Hippocampal formation (tissue), 2 donors: ENCODE measurements at places on chromosomes 16 and 17.

GRCh38 chr17:6567528-6568183 is 11.3 kb upstream of the PITPNM3 start:
- no peak for DNase-seq

- no peak for DNase-seq
These were observed at the start of gene NOD2 for GRCh38 chr16:50692999-50693781. TSS of gene NOD2 (plus strand) at chr16:50693606. CDS start at chr16:50699496, 5,890 bp downstream.

DNA sequence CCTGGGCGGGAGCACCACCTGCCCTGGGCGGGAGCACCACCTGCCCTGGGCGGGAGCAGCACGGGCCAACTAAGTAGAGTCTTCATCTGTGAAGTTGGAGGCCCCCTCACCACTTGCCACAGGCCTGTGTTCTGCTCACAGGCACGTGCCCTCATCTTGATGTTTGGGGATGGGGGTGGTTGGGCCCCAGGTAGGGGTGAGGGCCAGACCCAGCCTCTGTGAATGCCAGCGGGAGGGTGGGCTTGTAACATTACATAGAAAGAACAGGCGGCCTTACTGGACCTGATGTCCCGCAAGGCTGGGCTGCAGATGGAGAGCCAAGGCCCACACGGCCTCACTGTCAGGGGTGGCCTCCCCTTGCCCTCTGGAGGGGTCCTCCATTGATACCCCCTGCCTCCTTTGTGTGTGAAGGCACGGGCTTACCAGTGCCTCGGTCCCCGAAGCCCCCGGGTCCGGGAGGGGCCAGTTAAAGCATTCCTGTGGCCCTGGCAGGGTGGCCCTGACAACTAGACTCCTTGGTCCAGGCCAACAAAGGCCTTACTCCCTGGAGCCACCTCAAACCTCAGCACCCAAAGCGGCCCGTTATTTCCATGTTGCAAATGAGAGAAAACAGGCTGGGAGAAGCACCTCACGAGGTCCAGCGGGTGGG is 1.1 kb upstream of the SLC16A3 start:
- no peak for DNase-seq

GRCh38 chr17:55186937-55187770 is 77.6 kb upstream of the HLF start:
- no peak for DNase-seq

DNA sequence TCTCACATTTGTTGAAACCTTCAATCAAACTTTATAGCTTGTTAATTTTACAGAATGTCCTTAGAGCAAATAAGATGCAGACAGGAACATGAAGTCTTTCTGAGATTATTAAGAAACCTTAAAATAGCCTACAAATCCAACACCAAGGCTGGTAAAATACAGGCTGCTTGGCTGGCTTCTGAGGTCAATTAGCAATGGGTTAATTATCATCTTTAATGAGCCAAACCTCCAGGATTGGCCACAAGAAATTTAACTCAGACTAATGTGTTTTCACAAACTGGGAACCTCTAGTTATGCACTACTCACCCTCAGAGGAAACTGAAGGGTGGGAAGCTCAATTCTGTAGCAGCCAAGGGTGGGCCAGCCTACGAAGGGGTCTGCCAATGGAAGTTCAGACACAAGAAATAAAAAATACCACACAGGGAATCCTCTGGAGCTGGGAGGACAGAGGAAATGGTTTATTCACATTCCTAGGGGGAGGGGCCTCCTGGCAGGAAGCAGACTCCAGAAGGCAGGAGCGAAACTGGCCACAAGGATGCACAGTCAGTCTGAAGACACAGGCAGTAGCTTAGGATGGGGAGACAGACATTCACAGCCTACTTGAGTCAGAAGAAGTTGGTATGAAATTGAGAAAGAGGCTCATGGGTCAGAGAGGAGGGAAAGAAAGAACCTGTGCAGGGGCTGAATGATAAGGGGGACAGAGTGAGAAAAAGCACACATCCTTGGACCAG is 36.1 kb downstream of the HIC1 start:
- no peak for DNase-seq

DNA sequence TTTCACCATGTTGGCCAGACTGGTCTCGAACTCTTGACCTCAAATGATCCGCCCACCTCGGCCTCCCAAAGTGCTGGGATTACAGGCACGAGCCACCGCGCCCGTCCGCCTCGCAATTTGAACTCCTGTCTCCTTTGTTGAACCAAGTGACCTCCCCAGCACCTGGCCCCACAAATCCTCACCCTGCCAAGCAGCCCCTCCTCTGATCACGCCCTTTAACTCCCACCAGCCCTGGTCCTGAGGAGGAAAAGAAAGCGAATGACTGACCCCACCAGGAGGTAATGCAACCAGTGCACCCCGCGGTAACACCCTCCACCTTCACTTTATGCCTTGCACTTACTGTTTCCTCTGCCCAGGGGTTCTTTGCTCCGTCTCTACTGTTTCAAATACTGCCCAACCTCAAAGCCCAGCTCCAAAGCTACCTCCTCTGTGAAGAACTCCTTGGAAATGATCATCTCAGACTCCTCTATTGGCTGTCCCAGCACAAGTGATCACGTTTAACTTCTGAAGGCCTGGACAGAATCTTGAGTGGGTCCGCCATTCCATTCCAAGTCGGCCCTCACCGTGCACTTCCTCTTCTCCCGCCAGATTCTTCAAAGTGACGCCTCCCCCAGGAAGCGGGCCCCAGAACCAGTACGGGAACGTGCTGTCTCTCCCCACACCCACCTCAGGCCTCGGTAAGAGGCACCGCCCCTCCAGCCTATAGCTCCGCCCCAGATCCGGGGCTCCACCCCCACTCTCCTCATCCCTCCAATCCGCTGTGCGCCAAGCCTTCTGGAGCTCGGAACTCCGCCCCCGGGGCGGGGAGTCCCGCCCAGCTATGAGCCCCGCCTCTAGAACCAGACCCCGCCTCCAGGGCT is 4.4 kb downstream of the CD19 start:
- DNase-seq, result peak; percentile 36

DNA sequence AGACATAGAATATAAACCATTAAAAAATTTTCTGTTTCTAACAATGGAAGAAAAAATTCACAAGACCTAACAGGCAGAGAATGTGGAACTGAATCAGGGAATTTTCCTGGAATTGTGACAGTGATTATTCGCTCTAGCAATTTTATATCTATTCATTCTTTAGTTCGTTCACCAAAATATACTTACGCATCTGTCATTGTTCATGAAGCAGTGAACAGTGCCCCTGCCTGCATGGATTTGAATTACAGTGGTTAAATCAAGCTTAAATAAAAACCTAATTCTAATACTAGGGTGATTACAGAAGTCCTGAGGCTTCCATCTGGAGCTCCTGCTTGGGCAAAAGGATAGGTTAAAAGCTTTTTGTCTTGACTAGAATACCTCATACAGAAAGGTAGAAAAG is 48.6 kb downstream of the ABCA8 start:
- peak; percentile 38 for DNase-seq

- DNase-seq, result no peak
These were observed 56.7 kb downstream of the CCDC42 start for GRCh38 chr17:8687737-8688466.

- no peak for DNase-seq
These were observed 6.3 kb downstream of the TTYH2 start for GRCh38 chr17:74219576-74220133.

DNA sequence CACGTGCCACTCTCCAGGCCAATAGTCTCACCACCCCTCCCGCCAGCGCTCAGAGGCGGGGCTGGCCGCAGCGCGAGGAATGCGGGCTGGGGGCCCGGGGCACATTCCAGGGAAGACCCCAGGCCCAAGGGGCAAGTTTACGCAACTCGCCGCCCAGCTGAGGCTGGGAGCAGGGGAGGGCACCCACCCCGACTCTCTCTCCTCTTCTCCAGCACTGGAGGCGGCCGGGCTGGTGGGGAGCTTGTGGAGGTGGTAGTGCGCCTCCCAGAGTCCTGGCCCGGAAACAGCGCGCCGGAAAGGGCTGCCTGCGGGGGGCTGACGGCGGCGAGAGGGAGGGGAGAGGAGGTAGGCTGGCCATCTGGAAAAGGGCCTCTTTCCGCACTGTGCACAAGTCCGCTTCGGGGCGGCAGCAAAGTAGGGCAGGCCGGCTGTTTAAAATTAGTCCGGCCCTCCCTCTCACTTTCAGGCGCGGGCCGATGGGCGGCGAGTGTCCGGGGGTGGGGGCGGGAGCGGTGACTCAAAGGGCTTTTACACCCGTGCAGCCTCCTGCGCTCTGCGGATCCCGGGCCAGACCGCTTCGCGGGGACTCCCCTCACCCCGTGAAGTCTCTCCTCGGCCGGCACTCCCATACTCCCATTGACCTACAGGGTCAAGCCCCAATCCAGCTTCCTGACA is 1.1 kb downstream of the FHOD1 start:
- DNase-seq, result peak; percentile 45

DNA sequence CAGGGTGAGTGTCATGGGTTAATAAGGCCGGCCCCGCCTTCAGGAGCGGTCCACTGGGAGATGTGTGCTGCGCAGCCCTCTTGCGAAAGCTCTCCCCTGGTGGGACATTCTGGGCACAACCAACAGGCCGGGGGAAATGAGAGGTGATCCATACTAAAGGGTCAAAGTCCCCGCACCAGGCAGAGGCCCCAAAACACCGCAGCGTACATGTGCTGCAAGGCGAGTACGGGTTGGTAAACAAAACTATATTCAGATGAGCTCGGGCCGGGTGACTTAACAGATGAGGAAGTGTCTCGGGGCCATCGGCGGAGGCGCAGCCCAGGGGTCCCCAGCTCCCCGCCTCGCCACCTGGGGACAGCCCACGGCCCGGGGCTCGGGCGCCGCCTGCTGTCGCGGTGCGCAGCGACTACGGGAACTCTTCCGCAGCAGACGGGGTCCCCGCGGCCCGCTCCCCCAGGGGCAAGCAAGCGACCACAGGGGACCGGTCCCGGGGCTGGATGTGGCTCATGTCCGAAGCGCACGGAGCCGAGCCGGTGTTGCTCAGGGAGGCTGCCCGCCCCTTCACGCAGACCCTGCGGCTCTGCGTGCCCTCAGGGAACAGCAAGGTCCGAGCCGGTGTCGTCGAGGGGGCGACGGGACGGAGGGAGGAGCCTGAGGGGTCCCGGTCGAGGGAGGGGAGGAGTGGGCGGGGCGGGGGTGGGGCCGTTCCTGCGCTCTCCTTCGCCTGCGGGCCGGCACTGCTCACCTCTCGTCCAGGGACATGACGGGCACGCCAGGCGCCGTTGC is at the start of gene RAB37:
RAB37 (plus strand) TSS at position 744 of the 786 bp plus-strand sequence; CDS start at position 761, 17 bp downstream.
- DNase-seq, result no peak

GRCh38 chr17:64781014-64781756 is 119.1 kb upstream of the SMURF2 start:
- DNase-seq, result peak; percentile 15

GRCh38 chr16:29845656-29846055 is 17.4 kb downstream of the CDIPT start:
- DNase-seq, result no peak

GRCh38 chr17:70897446-70897845 is 728.1 kb downstream of the KCNJ2 start:
- DNase-seq, result no peak

- DNase-seq, result no peak
These were observed 7.8 kb upstream of the TEX19 start for GRCh38 chr17:82351254-82351712.

DNA sequence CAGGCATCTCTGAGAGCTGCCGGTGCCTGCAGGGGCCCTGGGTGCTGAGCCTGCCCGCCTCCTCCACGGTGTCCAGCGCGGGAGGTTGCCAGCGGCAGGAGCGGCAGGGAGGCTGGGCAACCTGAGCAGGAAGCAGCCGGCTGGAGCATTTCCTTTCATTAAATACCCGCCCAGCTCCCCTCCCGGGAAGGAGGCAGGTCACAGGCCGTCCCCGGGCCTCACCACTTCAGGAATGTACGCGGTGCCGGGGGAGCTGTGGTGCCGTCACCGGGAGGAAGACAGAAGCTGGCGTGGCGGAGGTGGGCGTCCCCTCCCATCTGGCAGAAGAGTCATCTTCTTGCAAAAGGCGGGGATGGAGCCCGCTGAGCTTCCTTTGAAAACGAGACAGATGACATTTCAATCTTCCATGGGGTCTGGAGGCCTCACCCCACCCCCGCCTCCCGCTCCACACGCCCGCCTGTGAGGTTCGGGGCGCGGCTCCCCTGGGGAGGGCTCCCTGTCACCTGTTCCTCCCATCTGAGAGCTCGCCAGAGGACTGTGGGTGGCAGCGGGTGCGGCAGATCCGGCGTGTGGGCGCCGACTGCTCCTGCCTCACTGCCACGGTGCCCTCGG is 16.0 kb downstream of the SOX8 start:
- no peak for DNase-seq

- DNase-seq, result no peak
These were observed 41.3 kb upstream of the PABPN1L start for GRCh38 chr16:88907768-88908167.

DNA sequence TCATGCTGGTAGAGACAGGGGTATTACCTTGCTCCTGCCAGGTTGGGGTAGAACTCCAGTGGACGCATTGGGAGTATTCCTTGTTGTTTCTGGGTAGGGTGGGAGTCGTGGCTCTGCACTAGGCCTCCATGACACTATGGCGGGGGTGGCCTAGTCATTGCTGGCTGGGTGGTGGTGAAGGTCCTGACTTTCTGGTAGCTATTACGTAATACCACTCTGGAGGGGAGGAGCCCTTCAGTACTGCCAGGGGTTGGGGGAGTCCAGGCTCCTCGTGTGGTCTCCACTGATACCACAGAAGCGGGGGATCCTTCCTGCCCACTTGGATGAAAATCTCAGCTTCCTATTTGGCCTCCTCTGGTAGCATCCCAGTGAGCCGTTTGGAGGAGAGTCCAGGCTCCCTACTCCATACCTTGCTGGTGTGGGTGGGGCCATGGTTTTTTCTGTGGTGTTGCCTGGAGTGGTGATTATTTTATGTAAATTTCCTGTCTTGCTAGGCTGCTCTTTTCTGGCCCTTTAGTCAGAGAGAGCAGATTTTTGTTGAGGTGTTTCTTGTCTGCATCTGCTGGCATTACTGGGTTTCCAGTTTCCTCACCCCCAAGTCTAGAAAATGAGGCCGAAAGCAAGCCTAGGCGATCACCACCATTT is 65.8 kb upstream of the GNG13 start:
- no peak for DNase-seq

DNA sequence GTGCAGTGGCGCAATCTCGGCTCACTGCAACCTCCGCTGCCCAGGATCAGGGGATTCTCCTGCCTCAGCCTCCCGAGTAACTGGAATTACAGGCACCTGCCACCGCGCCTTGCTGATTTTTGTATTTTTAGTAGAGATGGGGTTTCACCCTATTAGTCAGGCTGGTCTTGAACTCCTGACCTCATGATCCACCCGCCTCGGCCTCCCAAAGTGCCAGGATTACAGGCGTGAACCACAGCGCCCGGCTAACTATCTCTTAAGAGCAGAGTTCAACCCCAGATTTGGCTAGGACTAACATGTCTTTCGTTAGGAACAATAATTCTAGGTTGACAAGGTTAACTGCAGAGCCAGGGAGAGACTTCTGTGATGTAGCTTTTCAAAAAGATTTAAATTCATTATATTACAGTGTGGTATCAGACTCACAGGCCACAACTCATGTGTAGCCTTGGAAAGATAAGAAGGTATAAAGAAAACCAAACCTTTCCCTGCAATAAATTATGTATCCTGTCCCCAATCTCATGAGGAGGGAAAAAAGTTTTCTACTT is 4.3 kb downstream of the CHTF8 start:
- no peak for DNase-seq
